Fibroblast of lung (primary cell): ENCODE measurements at places on chromosomes 13 and 19.

- peak; percentile 41 for DNase-seq
These were observed 1.6 kb upstream of the BEST2 start for GRCh38 chr19:12749938-12750521.

DNA sequence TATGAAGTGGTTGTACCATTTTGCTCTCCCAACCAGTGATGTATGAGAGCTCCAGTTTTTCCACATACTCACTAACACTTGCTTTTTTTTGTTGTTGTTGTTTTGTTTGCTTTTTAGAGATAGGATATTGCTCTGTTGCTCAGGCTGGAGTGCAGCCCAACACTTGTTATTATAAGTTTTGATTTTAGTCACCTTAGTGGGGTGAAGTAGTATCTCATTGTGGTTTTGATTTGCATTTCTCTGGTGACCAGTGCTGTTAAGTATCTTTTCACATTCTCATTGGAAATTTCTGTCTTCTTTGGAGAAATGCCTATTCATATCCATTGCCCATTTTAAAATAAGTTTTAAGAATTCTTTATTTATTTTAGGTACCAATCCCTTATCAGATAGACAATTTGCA lies 31.3 kb downstream of the CYP4F22 start:
- DNase-seq: no peak

GRCh38 chr13:107994137-107994536 lies 221.2 kb downstream of the LIG4 start:
- no peak for DNase-seq

- no peak for DNase-seq
These were observed 10.9 kb downstream of the PEG3 start for GRCh38 chr19:56829596-56829995.

DNA sequence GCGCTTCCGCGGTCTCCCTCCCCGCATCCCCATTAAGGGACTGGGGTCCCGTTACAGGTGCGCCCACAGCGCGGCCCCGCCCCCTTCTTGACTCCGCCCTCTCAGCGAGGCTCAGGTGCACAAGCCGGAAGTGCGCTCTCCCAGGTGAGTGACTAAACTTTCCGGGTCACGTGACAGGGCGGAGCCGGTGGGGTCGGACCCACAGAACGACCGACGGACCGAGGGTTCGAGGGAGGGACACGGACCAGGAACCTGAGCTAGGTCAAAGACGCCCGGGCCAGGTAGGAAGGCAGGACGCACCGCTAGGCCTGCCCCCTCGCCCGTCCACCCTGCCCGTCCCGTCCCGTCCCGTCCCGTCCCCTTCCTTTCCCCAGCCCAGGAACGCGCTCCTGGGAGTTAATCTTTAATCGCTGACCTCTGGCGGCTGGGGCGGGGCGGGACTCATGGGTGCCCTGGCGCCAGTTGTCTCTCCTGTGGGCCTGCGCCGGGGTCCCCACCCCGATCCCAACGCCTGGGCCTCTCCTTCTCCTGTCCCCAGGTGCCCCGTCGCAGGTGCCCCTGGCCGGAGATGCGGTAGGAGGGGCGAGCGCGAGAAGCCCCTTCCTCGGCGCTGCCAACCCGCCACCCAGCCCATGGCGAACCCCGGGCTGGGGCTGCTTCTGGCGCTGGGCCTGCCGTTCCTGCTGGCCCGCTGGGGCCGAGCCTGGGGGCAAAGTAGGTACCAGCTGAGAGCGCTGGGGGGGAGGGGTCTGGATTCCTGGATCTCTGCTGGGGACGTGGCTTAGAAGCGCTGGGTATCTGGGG lies at the start of gene CRB3:
TSS of gene CRB3 (plus strand) at position 202 of the 804 bp plus-strand sequence. CDS start at position 633, 431 bp downstream.
- DNase-seq: no peak

DNA sequence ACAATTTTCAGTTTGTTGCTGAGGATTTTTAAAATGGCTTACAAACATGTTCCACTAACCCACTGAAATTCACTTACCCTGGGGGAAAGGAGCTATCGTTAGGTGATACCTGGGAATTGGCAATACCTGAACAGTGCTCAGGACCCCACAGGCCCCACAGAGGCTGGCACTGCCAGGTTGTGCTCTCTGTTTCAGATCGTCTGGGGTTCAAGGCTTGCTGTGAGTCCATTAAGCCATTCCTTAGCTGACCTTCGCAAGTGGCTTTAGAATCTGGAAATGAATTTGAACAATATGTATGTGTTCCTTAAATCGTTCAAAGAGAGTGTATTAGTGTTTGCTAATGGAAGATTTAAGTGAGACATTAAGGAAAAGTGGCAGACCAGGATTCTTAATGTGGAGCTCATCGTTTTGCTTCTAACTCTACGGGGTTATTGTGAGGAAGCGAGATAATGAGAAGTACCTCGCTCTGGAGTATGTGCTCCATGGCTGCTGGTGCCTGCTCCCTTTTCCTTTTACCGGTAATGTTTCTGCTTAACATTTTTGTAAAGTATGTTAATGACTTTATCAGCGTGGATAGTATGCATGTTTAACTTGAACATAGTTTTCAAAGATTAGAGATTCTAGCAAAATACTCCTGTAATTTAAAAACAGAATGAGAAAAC lies 13.6 kb downstream of the KLF5 start:
- no peak for DNase-seq
